Heart left ventricle (tissue), 16 donors: ENCODE measurements at places on chromosomes 16 and 17. TPM values are rescaled to one million over a fixed set of nuclear protein-coding genes. Genes with fewer than 3 reads are reported as not detected.

The TBC1D3C gene
- polyA plus RNA-seq: 0.61 TPM

The MYH1 gene
- not detected for polyA plus RNA-seq

The NXPH3 gene
- polyA plus RNA-seq: 4.0 TPM

The PRM1 gene
- not detected for polyA plus RNA-seq

The DRC3 gene
- polyA plus RNA-seq: 1.2 TPM

The MGRN1 gene
- 36.9 TPM for polyA plus RNA-seq

The SSTR5 gene
- 1.3 TPM for polyA plus RNA-seq

The AXIN1 gene
- 19.8 TPM for polyA plus RNA-seq

The WWOX gene
- 4.4 TPM for polyA plus RNA-seq

The SREBF1 gene
- 22.1 TPM for polyA plus RNA-seq

The TNK1 gene
- 2.1 TPM for polyA plus RNA-seq

The HOXB4 gene
- 0.29 TPM for polyA plus RNA-seq

The CCDC182 gene
- not detected for polyA plus RNA-seq

The LAT gene
- polyA plus RNA-seq: 1.3 TPM

The KDM8 gene
- polyA plus RNA-seq: 3.9 TPM

The LDHD gene
- polyA plus RNA-seq: 104 TPM

The ADGRG3 gene
- 0.61 TPM for polyA plus RNA-seq

The SLC16A13 gene
- 0.95 TPM for polyA plus RNA-seq

The EXOC3L1 gene
- 3.4 TPM for polyA plus RNA-seq

The PLCG2 gene
- polyA plus RNA-seq: 2.0 TPM

The STX1B gene
- polyA plus RNA-seq: 0.76 TPM
